Brain (organoid and tissue), 16 donors: ENCODE measurements at places on chromosomes 4 and X. TPM values are rescaled to one million over a fixed set of nuclear protein-coding genes. Genes with fewer than 3 reads are reported as not detected.

The OPN1LW gene
- polyA plus RNA-seq: not detected

The ARHGEF38 gene
- 0.12 TPM for polyA plus RNA-seq

The RAB9A gene
- polyA plus RNA-seq: 21.7 TPM

The TLL1 gene
- polyA plus RNA-seq: 0.29 TPM

The USP17L20 gene
- polyA plus RNA-seq: not detected

The HTN1 gene
- polyA plus RNA-seq: not detected

The EFHC2 gene
- polyA plus RNA-seq: 0.29 TPM

The FRAS1 gene
- 6.3 TPM for polyA plus RNA-seq

DNA sequence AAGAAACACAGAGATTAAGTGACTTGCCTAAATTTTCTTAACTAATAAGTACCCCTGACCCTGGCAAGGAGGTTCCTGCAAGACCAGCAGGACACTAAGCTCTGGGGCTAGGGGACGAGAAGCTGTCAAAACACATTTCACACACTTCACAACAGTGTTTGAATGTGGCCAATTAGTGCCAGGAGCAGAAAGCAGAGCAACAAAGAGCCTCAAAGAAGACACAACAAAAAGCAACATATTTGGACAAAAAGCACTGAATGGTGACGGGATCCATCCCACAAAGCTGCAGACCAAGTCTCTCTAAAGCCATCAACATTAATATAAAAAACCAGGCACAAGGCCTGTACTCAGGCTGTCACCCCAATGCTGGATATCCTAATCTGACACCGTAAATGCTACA lies 361.9 kb upstream of the RASGEF1B start:
- no peak for DNase-seq

- peak; percentile 44 for DNase-seq
Observed at GRCh38 chrX:96685210-96686099, 813 bp downstream of the DIAPH2 start.

GRCh38 chr4:159273141-159273438 lies 170.2 kb downstream of the RAPGEF2 start:
- peak; percentile 59 for DNase-seq

DNA sequence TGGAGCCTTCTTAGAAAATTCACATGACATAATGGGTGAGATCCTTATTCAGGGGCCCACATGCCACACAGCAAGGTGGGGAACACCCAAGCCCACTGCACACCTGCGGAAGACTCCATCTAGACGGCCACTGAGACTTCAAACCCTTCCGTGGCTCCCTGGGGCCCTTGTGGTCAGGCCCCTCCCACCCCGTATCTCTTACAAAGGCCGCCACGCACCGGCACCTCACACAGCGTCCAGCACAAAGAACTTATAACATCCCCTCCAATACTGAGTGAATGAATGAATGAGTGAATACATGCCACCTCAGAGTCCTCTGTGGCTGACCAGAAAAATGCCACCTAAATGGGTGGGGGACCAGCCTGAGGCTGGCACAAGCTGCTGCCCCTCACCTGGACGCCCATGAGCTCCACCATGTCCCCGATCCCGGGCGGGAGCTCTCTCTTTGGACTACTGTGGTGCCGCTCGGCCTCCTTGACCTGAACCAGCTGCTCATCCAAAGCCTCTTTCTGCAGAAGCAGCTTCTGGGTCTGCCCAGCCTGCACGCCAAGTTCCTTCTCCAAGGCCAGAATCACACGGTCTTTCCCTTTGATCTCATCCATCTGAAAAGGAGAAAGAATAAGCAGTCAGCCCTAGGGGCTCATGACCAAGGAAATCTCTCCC lies 66.9 kb upstream of the C4orf50 start:
- no peak for DNase-seq

DNA sequence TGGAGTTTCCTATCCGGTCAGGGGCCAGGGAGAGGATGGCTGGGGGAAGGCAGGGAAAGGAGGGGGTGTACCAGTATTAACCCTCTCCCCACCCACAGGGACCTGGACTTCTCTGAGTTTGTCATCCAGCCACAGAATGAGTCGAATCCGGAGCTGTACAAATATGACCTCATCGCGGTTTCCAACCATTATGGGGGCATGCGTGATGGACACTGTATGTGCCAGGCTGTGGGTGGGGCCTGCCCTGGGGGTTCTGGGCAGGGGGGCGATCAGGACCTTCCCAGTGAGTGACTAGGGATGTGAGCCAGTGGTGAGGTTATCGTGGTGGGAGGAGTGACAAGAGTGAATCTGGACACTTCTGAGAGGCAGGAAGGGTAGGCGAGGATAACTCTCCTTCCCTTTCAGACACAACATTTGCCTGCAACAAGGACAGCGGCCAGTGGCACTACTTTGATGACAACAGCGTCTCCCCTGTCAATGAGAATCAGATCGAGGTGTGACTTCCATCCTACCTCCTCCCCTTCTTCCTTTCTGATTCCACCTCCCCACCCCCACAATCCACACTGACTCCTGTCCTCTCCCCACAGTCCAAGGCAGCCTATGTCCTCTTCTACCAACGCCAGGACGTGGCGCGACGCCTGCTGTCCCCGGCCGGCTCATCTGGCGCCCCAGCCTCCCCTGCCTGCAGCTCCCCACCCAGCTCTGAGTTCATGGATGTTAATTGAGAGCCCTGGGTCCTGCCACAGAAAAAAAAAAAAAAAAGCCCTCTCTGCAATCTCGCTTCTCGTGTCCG lies 14.6 kb downstream of the USP11 start:
- DNase-seq: no peak

- no peak for DNase-seq
Observed at GRCh38 chrX:45749375-45749774, 548.7 kb upstream of the DIPK2B start.

GRCh38 chrX:110665223-110666002 lies 130.2 kb downstream of the CHRDL1 start:
- DNase-seq: peak; percentile 20

DNA sequence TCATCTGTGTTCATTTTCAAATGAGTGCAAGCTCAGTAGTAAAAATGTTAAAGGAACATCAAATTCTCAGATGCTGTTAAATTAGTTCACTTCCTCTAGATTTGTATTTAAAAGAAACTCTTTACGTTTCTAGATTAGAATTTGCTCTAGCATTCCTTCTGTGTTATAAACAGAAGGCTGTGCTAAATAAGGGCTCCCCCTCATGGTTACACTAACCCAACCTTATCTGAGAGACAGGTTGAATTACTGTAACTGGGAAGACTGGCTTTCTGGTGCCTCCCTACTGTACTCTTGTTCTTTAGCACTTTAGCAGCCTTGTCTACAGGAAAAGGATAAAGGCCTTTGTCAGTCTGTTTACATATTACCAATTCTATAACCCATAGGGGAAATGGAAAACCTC lies 56.8 kb downstream of the RXFP1 start:
- no peak for DNase-seq

GRCh38 chr4:112857461-112857860 lies 192.0 kb upstream of the ANK2 start:
- no peak for DNase-seq

DNA sequence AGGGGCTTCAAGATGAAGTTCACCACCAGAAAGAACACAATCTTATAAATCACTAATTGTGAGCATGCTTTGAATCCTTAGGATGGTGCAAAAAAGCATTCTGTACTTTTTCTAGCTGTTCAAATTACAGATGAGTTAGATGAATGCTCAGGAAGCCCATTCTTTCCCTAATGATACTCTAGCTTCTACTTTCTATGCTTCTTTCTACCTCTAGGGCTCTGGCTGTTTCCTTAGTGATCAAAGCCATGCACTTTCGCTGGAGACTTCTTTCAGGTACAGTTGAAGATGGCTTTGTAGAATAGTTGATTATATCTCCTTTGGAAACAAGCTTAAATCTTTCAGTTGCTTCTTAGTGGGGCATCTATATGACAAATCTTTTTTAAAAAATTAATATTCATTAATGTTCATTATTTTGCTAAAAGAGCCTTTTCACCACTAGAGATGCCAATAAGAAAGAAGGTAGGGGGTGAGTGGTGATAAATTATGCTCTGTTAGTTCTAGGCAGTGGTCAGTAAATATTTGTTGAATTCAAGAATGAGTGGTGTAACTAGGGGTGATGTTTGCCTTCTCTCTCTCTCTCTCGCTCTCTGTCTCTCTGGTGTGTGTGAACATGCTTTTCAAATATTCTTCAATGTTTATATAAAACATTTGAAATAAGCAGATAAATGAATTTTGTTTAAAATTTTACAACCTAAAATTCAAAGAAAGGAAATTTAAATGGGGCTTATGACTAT lies 169.4 kb downstream of the GLUD2 start:
- no peak for DNase-seq

- no peak for DNase-seq
Observed at GRCh38 chr4:152385551-152385950, 150.3 kb downstream of the FBXW7 start.

- DNase-seq: peak; percentile 86
Observed at GRCh38 chr4:108830509-108831244, 67.8 kb upstream of the ETNPPL start.

DNA sequence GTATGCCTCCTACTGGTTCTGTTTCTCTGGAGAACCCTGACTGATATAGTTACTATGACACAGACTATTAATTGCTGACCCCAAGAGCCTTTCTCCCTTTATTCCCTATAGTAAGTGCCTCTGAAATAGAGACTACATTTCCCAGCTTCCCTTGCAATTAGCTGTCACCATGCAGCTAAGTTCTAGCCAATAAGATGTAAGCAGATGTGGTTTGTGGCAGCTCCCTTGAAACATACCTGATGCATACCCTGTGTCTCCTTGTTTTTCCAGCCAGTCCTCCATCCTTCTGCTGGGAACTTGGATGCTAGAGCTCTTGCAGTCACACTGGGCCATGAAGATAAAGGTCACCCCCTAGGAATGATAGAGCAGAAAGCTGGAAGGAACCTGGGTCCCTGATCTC lies 9.7 kb upstream of the TMEM165 start:
- peak; percentile 7 for DNase-seq

GRCh38 chr4:18816228-18816895 lies 794.8 kb upstream of the LCORL start:
- DNase-seq: no peak
